Caki2 (cell line): ENCODE measurements at places on chromosomes 5 and 9.

- DNase-seq: peak; percentile 95
These were observed 37.7 kb downstream of the PCDHAC2 start for GRCh38 chr5:141003791-141004611.

GRCh38 chr5:65062469-65063083 is 293.8 kb downstream of the CWC27 start:
- DNase-seq: peak; percentile 27

DNA sequence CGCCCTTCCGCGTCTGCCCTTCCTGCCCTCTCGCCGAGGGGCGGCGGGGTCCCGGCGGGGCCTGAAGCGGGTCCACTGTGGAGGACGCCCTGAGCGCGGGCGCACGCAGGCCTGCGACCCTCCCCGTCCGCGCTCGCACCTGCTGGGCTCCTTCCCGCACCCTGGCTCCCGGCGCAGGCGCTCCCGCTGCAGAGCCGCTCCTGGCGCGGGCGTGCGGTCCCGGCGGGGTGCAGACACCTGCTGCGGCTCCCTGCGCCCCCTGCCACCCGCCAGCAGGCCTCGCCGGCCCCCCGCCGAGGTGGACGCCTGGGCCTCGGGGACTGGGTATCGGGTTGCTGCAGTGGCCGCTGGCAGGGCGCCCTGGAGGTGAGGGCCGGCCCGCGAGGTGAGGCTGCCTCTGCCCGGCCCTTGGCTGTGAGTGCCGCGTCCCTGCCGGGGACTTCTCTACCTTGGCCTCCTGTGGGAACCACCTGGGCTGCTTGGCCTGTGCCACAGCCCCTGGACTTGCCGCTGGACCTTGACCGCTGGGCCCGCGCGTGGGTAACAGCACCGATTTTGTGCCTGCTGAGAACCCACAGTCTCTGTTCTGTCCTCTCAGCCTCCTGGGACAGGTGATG is 627 bp downstream of the ARRDC1 start:
- no peak for DNase-seq

DNA sequence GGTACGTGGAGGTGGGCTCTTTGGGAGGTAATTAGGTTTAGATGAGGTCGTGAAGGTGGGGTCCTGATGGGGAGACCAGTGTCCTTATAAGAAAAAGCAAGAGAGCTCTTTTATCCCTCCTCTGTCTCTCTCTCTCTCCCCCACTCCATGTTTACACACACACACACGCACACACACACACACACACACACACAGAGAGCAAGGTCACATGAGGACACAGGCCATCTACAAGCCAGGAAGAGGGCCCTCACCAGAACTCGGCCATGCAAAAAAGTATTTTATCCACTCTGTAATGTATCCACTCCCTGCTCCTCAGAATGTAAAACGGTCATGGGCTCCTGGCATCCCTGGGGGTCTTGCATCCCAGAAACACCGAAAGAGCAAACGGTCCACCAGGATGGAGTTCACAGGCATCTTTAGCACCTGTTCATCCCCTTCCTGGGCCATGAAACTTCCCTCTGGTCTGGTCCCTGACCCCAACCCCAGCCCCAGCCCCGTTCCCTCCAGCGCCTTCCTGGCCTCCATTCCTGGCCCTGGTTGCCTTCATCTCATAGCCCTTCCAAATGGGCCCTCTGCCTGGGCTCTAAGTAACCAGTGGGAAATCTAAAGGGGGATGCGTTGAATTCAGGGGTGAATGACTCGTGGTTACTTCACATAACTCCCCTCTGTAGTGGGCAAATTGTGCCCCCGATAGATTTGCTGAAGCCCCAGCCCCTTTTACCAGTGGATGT is 88.8 kb downstream of the NSUN2 start:
- DNase-seq: no peak

DNA sequence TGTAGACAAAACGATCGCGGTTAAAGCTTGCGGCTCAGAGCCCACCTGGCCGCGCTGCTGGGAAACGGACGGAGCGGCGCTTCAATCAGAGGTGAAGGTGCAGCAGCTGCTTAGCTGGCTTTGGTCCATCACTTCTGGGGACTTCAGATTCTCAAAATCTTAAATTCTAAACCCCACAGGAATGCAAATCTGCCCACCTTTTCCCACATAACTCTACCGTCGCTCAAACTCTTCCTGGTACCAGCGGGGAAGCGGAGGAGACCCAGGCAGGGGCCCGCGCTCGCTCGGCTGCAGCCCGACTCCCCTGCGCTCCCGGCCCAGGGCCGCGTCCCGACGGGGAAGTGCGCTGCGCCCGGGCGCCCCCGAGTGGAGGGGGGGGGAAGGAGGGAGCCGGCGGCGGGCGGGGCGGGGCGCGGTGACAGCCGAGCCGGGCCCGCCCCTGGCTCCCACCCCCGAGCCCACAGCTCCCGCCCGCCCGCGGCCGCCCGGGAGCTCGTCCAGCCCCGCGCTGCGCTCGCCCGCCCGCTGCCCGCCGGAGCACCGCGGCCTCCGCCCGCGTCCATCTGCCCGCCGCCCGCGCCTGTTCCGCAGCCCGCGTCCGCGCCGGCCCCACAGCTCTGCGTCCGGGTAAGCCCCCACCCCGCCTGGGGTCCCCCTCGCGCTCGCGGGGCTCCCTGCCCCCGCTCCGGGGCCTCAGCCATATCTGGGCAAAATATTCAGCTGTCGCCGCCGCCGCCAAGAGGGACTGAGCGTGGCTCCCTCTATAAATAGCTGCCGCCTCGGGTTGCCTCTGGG is at the start of gene TMOD1:
Gene TMOD1, plus strand, starts transcription at position 490 of the 795 bp plus-strand sequence. CDS start 22,523 bp downstream, outside the sequence.
- DNase-seq: peak; percentile 73

- peak; percentile 91 for DNase-seq
These were observed 64.2 kb downstream of the KLF4 start for GRCh38 chr9:107425101-107426025.

DNA sequence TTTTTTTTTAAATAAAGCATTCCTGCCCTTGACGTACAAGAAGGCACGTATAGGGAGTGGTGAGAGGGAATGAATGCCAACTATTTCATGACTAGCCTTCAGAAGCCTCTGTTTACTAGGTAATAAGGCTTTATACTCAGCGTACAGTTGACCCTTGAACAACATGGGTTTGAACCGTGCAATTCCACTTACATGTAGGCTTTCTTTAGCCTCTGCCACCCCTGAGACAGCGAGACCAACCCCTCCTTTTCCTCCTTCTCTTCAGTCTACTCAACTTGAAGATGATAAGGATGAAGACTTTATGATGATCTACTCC is 22.5 kb downstream of the CDC42SE2 start:
- DNase-seq: no peak

- no peak for DNase-seq
These were observed 816.2 kb upstream of the GRAMD2B start for GRCh38 chr5:125607018-125607417.

DNA sequence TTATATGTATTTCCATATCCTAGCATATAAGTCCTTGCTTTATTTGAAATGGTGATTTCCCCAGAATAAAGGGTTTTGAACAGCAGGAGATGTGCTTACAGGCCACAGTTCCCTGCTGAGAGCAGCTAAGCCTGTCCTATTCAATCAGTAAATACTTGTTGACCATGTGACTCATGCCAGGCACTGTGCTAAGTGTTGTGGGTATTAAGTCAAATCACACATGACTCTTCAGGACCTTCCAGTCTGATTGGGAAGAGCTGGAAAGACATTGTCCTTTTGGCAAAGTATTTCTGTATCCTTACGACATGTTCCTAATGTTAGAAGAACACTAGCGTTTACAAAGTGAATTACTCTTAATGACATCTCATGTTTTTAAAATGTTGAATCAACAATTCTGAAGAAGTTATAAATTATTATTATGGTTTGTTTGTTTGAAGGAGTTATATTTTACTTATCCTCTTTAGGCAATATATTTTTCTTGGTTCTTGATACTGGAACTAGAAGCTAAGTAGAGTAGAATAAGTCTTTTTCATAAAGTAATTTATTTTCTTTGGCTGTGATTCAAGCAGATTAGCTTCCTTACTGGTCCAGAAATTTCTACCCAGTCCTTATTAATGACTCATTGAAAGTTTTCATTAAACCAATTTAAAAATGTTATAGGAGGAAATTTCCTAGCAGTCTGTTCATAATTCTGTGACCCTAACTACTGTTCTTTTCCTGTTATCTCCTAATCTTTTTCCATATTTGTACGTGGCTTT is 82.1 kb downstream of the GAPVD1 start:
- no peak for DNase-seq

DNA sequence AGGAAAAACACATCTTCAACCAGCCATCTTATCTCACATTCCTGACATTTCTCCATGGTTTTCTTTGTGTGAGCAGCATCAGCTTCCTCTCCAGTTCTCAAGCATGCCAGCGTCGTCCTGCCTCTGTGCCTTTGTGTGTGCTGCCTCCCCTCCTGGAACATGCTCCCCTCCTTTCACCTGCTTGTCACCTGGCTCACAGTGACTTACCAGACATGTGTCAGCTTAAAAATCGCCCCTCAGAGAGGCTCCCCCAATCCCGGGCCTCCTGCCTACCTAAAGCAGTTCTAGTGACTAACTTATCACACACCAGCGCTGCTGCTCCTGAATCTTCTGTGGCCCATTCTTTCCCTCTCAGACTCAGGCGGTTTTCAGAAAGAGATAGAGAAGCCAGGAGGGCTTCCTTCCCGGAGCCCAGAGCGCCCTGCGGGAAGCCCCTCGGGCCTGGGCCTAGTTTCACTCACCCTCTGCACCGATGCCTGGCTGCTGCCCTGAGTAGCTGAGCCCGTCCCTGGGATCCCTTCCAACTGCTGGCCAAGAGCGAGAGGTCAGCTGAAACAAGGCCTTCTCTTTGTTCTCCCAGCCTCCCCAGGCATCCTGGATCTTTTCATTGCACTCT is 51.1 kb upstream of the MVB12B start:
- no peak for DNase-seq

DNA sequence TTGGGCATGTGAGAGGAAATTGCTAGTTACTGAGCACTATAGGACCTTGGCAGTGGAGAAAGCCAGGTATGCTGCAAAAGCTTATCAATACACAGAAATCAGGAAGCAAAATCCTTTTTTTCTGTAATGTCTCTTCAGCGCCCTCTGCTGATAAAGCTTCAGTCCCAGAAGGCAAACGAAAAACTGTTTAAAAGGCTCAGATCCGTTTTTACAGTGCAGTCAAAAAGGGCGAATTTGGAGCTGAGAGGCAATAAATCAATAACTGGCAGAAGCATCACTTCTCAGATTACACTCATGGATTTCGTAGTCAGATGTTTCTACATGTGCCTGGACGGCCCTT is 1.1 kb upstream of the MAN2A1 start:
- DNase-seq: no peak

GRCh38 chr9:128886211-128886891 is 4.4 kb downstream of the LRRC8A start:
- DNase-seq: no peak

DNA sequence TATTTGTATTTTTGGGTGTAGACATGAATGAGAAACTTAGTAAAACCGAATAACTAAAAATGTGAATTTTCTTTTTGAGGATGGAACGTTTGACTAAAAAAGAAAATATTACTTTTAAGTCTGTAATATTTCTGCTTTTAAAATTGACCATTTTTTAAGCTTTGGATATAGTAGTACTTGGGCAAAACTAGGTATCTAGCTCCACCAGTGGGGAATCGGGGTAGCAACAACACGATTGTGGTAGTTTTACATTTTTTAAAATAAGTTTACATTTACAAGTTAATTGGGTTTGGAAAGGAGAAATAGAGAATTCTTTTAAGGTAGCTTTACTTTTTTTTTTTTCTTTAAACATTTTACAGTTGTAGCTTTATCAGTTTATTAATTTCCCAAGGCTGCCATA is 154.4 kb downstream of the MAN2A1 start:
- DNase-seq: no peak

- DNase-seq: peak; percentile 81
These were observed 227.3 kb upstream of the DAPK1 start for GRCh38 chr9:87270221-87270847.

DNA sequence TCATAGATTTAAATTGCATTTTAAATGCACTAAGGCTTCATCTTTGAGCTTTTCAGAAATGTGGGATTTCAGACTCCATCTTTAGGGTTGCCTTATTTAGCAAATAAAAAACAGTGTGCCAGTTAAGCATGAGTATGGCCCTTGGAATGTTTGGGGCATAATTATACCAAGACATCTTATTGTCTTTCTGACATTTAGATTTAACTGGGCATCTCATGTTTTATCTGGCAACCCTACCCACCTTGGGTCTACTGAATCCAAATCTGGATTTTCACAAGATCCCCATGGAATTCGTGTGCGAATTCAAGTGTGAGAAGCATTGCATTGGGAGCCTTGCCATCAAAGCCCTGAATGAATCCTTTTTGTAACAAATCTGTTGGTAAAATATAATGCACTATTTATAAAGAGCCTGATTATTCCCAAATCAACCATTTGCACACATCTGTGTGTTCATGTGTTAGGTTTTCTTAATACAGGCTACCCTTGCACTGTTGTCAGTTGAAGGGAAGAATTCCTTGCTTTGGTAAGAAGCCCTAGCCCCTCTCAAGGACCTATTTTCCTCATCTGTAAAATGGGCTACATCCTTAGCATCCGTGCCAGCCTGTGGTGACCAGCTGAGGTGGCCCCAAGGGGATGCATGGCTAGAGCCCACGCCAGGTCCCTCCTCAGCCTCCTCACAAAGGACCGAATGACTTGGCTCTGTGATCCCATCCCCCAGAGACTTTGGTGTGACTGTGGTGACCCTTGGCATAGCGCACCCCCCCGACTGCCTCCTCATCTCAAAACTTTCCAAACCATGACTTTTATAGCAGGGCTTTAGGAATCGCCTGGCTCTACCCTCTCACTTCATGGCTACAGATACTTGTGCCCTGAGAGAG is 8.1 kb downstream of the GSN start:
- DNase-seq: no peak

- DNase-seq: no peak
These were observed 37.3 kb upstream of the AKNA start for GRCh38 chr9:114425126-114425525.

DNA sequence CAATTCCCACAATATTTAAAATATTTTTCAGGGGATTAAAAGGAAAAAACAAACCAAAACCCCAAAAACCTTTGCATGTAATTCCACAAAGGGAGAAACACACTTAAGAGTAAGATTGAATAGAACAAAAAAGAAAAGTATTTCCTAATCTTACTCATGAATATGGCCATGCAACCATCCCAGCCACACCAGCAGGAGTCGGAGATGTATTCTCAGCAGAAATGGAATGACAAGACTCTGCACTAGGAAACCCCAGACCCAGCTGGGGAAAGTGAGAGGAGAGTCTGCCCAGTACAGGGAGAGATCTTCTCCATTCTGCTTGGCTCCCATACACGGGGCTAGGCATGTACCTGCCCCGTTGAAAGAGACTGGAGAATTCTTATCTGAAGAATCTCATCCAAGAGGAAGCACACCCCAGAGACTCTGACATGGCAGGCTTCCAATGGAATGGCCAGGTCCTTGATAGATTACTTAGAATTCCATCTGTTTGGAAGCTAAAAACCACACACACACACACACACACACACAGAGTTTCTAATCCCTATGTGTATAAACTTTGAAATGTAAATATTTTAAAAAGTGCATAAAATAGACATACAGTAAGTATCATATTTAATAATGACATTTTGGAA is 118.8 kb downstream of the GADD45G start:
- DNase-seq: no peak
